ENCODE measurements at places on chromosomes 6 and 20.

GRCh38 chr6:136859430-136859829, 37.0 kb downstream of the PEX7 start:
- DNase-seq, result no peak

DNA sequence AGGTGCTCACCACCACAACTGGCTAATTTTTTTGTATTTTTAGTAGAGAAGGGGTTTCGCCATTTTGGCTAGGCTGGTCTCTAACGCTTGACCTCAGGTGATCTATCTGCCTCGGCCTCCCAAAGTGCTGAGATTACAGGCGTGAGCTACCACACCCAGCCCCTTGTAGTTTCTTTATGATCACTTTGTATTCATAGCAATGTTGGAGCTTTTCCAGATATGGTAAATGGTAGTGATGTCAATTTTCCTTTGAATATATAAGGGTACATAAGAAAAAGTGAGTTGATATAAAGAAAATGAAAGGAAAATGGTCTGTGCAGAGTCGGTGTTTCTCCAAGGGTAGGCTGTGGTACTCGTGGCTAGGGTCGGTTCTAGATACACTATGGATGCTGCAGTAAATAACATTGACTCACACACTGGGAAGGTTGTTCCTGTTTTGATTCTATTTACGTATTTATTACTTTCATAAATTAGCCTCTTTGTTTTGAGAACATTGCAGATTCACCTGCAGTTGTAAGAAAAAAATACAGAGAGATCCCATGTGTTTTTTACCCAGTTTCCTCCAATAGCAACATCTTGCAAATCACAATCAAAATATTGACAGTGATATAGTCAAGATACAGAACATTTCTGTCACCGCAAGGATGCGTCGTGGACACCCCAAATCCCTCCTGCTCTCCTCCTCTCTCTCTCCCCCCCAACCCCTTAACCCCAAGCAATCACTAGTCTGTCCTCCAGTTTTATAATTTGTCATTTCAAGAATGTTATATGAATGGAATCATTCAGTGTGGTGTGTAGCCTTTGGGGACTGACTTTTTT, 2.5 kb downstream of the ZNF831 start:
- no peak for DNase-seq

DNA sequence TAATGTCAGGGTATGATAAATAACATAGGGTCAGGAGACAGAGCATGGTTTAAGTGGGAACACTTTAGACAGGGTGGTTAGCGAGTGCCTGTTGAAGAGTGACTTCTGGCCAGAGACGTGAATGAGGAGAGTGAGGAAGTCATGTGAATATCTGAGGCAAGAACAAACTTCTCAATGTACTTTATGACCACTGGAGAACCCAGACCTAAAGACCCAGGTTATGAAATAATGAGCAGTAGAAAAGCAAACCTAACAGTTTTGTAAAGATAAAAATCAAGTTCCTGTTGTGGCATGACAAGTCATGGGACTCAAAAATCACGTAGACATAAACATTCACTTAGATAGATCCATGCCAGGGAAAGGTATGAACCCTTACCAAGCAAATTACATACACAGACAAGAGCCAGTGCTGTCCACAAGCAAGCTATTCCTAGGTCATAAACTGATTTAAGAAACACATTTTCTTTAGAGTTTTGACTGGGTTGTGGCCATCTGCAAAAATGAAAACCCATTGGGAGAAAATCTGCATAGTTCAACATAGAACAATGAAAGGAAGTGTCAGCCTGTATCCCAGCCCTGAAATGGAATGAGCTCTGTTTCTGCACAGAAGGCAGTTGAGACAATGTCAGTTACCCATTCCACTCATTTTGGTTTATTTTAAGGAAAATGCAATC, 2.2 kb upstream of the MYCT1 start:
- no peak for DNase-seq

- DNase-seq, result peak; percentile 54
Observed at GRCh38 chr6:29737707-29738630, 14.7 kb downstream of the HLA-F start.

DNA sequence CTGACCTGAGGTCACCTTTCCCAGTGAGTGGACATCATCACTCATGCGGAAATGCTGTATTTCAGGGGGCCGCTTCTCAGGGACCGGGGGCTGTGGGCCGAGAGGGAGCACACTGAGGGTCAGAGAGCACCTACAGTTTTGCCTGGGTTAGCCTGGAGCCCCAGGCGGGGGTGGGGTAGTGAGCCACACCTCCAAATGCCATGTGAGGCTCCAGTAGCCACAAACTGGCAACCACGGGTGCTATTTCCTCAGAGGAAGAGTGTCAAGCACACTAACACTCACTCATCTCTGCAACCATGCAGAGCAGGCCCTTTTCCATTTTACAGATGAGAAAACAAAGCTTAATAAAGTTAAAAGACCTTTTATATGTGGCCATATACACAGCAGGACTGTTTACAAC, 4.7 kb downstream of the EHMT2 start:
- no peak for DNase-seq

DNA sequence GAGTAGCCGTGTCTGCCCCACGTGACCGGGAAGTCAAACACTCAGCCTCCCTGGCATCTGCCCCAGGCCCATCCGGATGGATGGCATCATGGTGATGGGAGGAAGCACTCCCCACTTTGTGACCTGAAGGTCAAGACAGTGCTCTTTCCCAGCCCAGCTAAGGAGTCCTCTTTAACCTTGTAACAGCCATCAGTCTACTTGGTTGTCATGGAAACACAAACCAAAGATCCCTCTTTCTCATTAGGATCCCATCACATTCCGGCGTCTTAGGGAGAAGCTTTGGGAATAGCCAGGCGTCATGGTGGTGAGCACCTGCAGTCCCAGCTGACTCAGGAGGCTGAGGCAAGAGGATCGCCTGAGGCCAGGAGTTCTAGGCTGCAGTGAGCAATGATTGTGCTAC, 90.9 kb upstream of the FOXC1 start:
- no peak for DNase-seq
